ENCODE measurements at places on chromosomes 7 and 10. TPM values are rescaled to one million over a fixed set of nuclear protein-coding genes. Genes with fewer than 3 reads are reported as not detected.

ANKRD61 gene
- total RNA-seq, result not detected

VSTM4 gene
- 40.7 TPM for total RNA-seq

LBX1 gene
- 3.1 TPM for total RNA-seq

PRR15 gene
- total RNA-seq, result not detected

SPDYE16 gene
- not detected for total RNA-seq

PTPN20 gene
- total RNA-seq, result 3.7 TPM

FASTK gene
- 55.3 TPM for total RNA-seq

AKAP9 gene
- 57.9 TPM for total RNA-seq

CHRM2 gene
- 0.52 TPM for total RNA-seq

Measured in skeletal muscle tissue (tissue), 5 donors.